Astrocyte of the spinal cord (primary cell): ENCODE measurements at places on chromosomes 6 and 20.
A peak's percentile ranks its signal among the peaks of the same experiment; 100 is the strongest.

DNA sequence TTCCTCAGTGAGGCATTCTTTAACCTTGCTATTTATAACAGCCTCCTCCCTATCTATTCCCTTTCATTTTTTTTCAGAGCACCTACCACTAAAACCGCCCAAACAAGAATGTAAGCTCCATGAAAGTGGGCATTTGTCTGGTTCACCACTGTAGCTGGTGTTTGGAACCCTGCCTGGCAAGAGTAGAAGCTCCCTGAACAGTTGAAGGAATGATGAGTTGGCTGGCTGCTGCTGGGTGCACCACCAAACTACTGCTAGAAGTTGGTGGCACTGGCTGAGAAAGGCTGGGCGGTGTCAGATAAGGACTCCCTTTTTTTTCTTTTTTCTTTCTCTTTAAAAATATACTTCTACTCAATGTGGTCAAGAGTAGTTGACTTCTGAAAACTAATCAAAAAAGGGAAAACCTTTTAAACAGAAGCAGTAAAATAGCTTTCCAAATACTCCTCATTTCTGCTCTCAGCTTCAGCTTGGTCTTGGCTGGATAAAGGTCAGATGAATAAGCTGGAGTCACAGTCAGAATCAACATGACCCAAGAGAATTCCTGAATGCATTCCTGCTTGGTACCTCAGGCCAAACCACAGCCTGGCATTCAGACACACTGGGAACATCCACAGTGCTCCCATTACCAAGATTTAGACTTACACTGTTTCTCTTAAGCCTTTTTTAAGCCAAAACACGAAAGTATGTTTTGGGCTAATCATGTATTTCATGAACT, 38.0 kb downstream of the RTN4IP1 start:
- peak; percentile 84 for DNase-seq

GRCh38 chr20:37225146-37225545, 36.5 kb downstream of the GHRH start:
- DNase-seq: no peak

- peak; percentile 86 for DNase-seq
Measured at GRCh38 chr6:164069350-164069990, 655.0 kb downstream of the QKI start.

DNA sequence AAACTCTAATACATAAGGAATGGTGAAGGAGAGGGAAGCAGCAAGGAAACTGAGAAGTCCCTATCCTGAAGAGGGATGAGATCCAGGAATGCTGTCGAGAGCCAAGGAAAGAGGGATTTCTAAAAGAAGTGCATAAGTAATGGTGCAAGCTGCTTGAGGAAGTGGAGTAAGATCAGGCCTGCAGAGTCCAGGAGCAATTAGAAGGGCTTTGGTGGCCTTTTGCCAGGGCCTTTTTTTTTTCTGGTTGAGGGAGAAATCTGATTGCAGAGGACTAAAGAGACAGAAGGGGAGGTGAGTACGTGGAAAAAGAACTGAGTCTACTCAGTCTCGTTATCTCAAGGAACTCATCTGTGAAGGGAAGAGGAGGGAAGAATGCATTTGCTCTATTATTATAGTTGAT, 396.2 kb downstream of the UTRN start:
- DNase-seq: no peak

DNA sequence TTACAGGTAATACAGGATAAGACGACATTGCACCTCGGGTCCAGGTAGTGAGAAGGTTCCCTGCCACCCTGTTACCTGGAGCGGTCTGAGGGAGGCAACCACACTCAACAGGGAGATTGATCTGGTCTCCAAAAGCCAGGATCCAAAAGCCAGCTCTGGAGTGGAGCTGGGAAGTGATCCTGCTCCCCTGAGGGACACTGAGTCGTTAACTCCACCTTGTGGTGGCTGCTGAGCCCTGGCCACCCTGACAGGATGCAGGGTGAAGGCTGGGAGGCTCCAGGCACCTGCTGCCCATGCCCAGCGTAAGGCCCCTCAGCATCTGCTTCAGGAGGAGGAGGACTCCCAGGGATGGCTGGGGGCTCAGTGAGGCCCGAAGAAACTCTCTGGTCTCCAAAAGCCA, 38.7 kb upstream of the SLC22A2 start:
- no peak for DNase-seq

DNA sequence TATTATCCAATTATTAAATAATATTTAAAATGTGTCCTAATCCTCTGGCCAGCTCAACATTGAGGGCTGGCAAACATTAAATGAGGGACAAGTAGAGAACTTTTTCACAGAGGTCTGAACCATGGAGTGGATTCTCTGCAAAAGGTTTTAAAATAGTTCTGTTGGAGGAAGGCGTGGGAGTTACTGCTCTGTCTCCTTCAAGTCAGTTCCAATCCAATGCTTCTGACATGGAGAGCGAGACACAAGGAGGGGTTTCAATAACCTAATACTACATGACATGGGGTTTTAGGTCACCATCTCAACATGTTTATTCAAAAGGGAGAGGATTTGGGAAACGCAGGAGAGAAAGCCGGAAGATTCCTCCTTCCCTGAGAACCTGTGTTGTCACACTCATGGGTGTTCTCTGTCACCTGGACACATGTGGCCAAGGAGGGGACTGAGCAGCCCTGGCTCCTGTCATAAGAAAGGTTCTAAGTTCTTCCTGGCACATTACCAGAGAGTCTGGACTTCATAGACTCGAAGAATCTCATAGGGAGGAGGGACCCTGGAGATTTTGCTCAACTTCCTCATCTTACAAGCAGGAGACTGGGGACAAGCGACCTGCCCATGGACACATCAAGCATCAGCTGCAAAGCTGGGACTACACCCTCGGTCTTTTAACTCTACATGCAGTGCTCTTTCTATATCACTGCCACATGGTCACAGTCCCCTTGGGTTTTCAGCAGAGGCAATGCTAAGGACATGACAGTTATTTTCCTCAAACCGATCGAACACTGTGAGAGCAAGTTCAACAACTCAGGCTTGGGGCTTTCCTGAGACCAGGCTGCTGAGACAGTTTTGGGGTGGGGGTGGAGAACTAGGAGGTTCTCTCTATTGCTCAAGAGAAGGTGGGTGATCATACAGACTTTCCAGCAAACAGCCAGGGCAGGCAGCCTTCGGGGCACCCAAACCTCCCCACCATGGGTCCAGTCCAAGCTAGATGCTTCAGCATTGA, 38.6 kb downstream of the PRDM1 start:
- DNase-seq: no peak

DNA sequence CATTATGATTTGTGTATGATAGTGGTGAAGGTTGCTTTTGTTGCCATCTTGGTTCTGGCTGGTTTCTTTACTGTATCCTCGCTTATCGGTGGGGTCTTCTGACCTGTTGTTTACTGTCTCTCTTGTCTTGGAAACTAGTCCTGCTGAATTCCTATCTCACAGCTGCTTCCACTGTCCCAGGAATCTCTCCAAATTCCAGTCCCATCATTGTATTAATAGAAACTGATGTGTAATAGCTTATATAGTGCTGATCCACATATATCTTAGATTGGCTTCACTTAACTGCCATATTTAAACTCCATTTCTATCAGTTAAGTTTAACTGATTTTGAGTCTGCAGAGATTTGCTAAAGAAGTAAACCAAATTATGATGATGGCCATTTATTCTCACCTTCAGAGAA, 5.9 kb downstream of the GTF2H5 start:
- no peak for DNase-seq

- DNase-seq: no peak
Measured at GRCh38 chr6:155854787-155855186, 399.1 kb upstream of the NOX3 start.

GRCh38 chr20:35886537-35886936, 67.8 kb downstream of the SCAND1 start:
- DNase-seq: no peak

- peak; percentile 1 for DNase-seq
Measured at GRCh38 chr6:168326294-168327261, 7.0 kb upstream of the DACT2 start.

DNA sequence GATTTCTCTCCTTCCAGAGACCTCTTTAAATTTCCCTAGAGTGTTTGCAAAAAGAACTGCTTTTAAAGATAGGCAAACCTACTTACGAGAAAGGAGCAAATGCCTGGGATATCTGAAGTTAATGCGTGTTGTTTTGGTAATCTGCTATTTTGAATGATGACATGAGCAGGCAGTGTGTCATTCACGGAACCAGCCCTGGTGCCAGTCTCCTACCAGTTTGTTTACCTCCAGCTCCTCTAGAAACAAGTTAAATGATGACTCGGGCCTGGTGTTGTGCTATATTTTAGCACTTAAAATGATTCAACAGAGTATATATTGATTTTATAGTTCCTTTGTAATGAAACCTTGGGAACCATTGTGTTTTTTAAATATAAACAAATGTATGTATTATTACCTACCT, 41.1 kb upstream of the MAP3K4 start:
- DNase-seq: peak; percentile 55

- peak; percentile 29 for DNase-seq
Measured at GRCh38 chr6:167980911-167981580, 16.4 kb upstream of the KIF25 start.

GRCh38 chr6:43727634-43728033, 40.0 kb upstream of the MRPS18A start:
- no peak for DNase-seq

DNA sequence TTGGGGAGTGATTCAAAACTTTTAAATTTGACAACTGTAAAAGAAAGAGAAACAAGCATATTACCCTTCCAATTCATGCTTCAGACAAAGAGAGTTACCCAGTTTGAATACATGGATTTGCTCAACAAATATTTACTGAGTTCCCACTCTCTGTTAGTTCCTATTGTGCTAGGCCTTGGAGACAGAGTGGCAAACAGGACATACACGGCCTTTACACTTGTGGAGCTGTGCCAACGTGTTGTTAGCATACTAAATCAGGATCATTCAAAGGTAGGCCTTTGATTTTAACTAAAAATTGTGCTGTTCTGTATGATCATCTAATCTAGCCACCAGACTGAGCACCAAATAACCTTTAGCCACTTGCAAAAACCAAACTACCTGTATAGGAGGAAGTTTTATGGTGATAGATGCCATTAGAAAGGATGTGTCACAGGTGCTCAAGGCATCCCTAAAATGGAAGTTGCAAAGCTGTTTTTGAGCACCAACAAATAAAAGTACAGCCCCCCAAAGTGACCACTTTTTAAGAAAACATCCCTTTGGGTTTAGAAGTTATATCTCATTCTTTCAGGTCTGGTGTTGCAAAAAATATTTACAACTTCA, 84.5 kb downstream of the CHD6 start:
- DNase-seq: no peak

DNA sequence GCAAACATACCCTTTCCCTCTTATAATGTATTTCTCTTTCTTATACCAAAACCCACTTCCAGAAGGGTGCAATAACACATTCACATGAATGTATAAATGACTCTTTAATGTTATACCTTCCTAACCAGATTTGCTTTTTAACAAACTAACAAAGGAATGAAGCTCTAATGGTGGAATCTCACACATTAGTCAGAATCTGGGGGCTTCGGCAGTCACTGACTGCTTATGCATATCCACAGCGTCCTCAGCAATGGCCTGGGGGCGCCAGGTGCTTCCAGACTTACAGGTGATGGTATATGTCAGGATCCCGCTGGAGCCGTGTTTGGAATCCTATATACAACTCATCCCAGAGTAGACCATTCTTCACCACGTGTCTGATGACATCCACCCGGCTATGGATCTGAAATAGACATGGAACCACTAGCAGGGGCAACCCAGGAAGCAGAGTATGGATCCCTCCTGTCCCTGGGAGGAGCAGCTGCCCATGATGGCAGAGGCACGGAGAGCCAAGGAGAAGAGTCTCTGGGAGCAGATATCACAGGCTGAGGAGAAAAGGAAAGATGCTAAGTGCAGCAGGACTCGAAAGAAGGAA, 150.8 kb upstream of the RIPOR2 start:
- no peak for DNase-seq

GRCh38 chr20:61438285-61438684, 186.2 kb downstream of the CDH4 start:
- DNase-seq: no peak

DNA sequence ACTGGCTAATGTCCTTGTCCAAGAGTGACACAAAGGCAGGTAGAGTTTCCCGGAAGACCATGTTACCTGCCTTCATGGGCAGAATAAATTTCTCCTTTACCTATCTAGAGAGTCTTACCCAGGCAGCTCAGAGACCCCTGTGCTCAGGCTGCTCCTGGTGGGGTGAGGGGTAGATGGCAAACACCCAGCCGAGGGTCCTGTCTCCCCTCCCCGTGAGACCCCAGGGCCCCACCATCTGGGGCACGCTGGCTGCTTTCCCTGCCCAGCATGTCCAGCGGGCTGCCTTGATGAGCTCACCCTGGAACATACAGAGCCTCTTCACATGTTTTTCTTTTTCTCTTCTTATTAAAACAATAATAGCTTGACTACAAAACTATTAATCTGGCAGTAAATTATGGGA, 116.5 kb downstream of the EDN3 start:
- DNase-seq: no peak

DNA sequence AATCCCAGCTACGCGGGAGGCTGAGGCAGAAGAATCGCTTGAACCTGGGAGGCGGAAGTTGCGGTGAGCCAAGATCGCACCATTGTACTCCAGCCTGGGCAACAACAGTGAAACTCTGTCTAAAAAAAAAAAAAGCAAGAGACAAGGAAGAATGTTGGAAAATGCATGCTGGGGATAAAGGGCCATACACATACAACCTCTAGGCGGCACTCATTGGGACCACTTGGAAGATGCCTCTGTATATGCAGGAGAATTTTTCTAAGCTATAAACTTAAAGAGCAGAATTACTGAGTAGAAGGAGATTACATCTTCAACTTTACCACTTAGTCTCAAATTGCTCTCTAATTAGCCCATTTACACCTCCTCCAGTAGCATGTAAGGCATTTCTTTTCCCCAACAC, 42.8 kb downstream of the ZBTB9 start:
- no peak for DNase-seq

- DNase-seq: no peak
Measured at GRCh38 chr6:158798311-158798710, 20.9 kb downstream of the EZR start.

DNA sequence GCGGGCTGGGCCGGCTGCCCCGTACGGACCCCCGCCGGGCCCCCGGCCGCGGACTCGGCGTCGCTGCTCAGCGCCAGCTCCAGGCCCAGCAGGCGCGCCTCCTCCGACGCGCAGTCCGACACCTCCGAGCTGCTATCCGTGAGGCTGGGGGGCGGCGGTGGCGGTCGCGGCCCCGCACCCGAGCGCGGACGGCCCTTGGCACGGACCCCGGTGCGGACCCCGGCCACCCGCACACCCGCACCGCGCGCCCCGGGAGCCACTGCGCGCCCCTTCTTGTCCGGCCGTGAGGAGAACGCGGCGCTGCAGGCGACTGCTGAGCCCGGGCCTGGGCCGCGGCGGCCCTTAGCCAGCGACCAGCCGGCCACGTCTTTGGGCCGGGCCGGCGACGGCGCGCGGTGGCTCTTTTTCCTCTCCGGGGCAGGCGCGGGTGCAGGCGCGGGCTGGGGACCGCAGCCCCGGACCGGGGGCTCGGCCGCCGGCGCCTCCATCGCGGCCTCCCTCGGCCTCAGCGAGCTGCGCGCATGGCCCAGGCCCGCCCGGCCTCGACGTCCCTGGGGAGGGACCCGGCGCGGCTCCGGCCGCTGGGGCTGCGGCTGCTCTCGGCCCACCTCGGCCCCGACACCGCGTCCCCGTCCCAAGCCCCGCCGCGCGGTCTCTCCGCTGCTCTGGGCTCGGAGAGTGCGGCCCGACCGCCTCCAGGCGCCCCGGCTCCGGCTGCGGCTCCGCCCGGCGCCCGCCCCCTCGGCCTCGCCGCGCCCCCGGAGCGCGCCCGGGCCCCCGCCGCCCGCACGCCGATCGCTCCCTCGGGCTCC, 12.9 kb upstream of the TLDC2 start:
- no peak for DNase-seq
